ENCODE measurements at places on chromosomes 3 and 15.

DNA sequence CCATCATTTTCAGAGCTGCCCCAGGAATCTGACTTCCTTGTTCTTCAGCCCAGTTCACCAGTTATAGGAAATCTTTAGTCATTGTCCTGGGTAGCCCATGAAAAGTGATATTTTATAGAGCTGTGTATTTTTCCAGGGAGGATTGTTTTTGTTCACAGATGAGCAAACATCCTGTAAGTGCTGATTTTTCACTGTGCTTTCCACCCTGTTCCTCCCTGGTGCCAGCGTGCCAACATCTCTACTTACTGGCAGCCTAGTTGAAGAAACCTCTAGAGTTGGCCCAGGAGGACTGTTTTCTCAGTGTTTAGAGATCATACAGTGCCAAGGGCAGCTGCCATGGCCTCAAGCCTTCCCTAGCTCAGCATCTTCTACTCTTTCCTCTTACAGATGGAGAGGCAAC is 41.3 kb downstream of the ST6GAL1 start:
- no peak for DNase-seq

DNA sequence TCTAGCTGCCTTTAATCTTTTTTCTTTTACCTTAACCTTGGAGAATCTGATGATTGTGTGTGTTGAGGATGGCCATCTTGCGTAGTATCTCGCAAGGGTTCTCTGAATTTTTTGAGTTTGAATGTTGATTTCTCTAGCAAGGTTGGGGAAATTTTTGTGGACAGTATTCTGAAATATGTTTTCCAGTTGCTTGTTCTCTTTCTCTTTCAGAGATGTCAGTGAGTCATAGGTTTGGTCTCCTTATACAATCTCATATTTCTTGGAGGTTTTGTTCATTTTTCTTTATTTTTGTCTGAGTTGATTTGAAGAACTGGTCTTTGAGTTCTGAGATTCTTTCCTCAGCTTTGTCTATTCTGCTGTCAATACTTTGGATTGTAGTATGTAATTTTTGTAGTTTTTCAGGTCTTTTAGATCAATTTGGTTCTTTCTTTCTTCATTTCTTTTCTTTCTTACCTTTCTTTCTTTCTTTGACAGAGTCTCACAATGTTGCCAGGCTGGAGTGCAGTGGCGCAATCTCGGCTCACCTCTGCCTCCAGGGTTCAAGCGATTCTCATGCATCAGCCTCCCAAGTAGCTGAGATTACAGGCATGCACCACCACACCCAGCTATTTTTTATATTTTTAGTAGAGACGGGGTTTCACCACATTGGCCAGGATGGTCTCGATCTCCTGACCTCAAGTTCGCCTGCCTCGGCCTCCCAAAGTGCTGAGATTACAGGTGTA is 366.4 kb upstream of the RASGRP1 start:
- no peak for DNase-seq

GRCh38 chr3:95271395-95271794 is 1208.5 kb downstream of the NSUN3 start:
- DNase-seq: no peak

DNA sequence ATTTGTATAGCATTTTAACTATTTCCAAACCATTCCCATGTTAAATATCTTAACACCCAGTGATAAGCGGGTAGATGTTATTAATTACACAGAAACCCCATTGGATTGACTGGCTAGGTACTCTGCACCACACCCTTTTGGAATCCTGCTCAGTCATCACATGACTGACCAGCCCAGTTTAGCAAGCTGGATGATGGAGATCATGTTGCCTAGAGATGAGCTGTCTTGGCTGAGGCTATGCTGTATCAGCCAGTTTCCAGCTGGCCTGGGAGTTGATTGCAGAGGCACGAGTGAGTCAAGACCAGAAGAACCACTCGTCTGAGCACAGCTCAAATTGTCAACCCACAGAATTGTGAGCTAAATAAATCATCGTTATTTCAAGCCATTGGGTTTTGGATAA is 124.6 kb downstream of the ZNF621 start:
- no peak for DNase-seq

- DNase-seq: no peak
Measured at GRCh38 chr3:108959017-108959416, 5.3 kb upstream of the GUCA1C start.

- no peak for DNase-seq
Measured at GRCh38 chr3:58141766-58142345, 68.9 kb downstream of the DNASE1L3 start.

DNA sequence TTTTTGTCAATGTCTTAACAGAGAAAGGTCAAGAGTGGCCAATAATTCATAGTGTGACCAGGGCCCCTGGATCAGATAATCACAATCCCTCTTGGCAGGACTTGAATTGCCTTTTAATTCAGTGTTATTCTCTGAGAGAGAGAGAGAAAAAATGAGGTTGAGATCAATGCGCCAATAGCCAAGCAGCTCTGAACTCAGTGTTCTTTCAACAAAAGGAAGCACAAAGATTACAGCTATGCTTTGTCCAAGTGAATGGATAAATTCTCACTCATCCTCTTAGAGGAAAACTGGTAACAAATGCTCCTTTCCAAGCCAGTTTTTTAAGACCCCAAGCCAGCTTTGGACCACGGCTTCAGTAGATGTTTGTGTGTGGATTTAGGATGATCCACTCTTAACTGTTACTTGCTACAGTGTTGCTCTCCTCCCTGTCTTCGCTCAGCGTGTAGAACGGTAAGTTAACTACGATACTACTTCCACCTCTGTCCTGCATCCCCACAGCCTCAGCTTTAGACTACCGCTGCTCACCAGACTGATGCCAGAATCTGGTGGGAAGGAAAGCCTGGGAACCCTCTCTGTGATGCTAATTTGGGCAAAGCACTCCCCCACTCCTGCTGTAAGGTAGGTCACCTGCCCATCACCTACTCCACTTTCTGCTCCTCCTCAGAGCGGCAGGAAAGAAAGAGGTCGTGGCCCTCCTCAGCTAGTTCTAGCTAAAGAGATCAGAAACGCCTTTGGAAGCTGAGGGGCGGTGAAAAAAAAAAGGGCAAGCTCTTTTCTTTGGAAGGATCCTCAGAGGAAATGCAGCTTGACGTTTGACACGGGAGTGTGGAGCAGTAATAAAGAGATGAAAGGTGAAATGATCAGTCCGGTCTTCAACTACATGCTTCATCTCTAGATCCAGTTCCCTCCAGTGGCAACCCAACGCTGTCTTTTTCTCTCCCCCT is 46.8 kb upstream of the LPP start:
- no peak for DNase-seq

- no peak for DNase-seq
Measured at GRCh38 chr15:56460071-56460470, 4.9 kb downstream of the MNS1 start.

GRCh38 chr3:120171134-120171873 is 77.1 kb upstream of the GSK3B start:
- no peak for DNase-seq

DNA sequence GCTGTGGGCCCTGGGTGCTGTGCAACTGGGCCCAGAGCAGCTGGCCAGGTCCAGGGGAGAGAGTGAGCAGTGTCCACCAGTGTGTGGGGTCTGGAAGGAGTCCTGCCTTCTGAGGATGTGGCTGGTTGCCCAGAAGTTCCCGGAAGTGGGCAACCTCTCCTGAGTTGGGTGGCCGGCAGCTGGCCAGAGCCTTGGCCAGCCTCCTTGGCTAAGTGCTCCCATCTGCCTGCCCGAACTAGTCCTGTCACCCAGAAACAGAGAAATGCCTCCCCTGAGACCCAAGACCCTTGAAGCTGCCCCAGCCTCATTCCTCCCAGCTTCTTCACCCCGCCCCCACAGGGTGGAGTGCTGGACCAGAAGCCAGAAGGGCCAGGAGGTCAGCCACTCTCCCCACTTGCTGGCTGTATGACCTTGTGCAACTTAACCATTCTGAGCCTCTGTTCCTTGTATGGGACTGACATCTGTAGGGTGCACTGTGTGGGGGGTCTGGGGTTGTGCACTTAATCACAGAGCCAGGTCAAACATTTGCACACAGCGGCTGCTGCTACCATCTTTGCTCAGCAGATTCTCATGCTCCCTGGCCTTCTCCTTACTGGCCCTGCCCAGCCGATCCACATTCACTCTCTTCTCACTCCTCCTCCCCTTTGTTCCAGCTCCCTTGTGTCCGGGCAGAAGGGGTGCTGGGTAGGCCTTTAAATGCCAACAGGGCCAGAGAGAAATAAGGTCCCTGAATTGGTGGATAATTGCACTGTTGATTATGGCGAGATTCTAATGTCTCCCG is 7.5 kb upstream of the ALAS1 start:
- no peak for DNase-seq

DNA sequence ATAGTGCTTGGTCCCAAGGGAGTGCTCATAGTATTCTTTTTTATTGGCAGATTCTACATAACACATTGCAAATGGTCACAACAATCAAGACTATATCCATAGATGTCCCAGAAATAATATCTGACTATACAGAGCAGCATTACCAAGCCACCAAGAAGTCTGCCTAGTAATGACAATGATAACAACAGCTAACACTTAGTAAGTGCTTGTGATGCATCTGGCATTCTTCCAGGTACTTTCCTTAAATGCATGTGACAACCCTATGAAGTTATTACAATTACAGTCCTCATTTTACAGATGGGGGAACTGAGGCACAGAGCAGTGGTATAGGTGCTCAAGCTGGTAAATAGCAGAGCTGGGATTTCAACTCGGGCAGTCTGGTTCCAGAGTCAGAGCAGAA is 49.6 kb upstream of the ICE2 start:
- DNase-seq: no peak
